ENCODE measurements at places on chromosomes 1 and 21. TPM values are rescaled to one million over a fixed set of nuclear protein-coding genes. Genes with fewer than 3 reads are reported as not detected.

The RUNX3 gene
- not detected for total RNA-seq

The RAP1GAP gene
- total RNA-seq: 0.29 TPM

The NHLH1 gene
- total RNA-seq: not detected

The PHACTR4 gene
- total RNA-seq: 6.6 TPM

The C1orf115 gene
- 0.75 TPM for total RNA-seq

The GCSAML gene
- total RNA-seq: not detected

The TSPEAR gene
- total RNA-seq: not detected

The PPM1J gene
- total RNA-seq: 1.6 TPM

The LCE3A gene
- not detected for total RNA-seq

The RPRD2 gene
- total RNA-seq: 14.4 TPM

The CRYBG2 gene
- total RNA-seq: not detected

The CA6 gene
- not detected for total RNA-seq

The S100A5 gene
- not detected for total RNA-seq

The TDRD10 gene
- 0.37 TPM for total RNA-seq

The DNAJC28 gene
- total RNA-seq: 3.2 TPM

The NRAS gene
- 18.0 TPM for total RNA-seq

The AVPR1B gene
- total RNA-seq: not detected

The SUSD4 gene
- total RNA-seq: not detected

The IQGAP3 gene
- total RNA-seq: 1.5 TPM

The CD247 gene
- total RNA-seq: not detected

The GPATCH2 gene
- 7.2 TPM for total RNA-seq

The FOXJ3 gene
- total RNA-seq: 21.5 TPM

All from cardiac ventricle fibroblast (primary cell).